ENCODE measurements at places on chromosomes 4 and X.

DNA sequence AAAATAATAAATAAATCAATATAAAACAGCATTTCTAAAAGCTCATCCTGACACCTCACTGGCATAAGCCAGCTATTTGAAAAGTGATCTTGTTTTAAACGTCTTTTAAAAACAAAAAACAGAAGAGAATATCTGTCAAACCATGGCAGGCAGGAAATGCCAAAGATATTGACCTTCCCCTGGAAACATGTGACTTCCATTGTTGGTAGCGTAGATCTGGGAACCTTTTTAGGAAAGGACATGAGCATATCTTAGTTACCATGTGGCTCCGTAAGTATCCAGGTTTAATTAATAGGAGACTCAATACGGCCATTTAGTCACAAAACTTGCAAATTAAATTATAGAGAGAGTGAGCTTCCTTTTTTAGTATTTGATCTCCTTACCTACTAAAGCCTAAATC is 83.0 kb upstream of the KLHL4 start:
- DNase-seq: no peak

GRCh38 chr4:118867311-118868067 is 21.2 kb upstream of the SYNPO2 start:
- peak; percentile 70 for DNase-seq

- no peak for DNase-seq
Measured at GRCh38 chr4:53647547-53647946, 56.3 kb upstream of the LNX1 start.

GRCh38 chr4:153724606-153725005 is 35.2 kb downstream of the RNF175 start:
- DNase-seq: no peak

DNA sequence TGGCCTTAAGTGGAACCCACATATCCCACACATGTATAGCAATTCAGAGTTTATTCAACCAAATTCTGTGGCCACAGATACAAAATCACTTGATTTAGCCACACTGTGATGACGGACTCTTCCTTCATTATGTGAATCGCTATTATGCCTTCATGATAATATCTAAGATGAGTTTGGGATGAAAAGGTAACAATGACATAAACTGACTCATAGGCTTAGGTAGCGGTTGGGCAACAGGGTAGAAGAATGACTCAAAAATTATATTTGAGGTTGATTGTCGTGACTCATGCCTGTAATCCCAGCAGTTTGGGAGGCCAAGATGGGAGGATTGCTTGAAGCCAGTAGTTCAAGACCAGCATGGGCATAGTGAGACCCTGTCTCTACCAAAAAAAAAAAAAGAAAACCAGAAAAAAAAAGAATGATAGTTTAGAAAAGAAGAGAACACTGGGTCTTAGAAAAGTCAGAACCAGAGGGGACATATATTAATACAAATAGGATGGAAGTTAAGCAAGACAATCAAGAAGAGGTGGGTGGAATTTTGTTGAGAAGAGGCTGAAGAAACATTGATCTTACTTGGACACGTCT is 70.4 kb upstream of the USP9X start:
- DNase-seq: peak; percentile 31

- no peak for DNase-seq
Measured at GRCh38 chrX:146054311-146054710, 236.7 kb downstream of the SLITRK2 start.

- no peak for DNase-seq
Measured at GRCh38 chrX:130419263-130419662, 17.5 kb downstream of the RBMX2 start.

GRCh38 chr4:123246085-123246484 is 150.5 kb upstream of the SPRY1 start:
- DNase-seq: no peak

DNA sequence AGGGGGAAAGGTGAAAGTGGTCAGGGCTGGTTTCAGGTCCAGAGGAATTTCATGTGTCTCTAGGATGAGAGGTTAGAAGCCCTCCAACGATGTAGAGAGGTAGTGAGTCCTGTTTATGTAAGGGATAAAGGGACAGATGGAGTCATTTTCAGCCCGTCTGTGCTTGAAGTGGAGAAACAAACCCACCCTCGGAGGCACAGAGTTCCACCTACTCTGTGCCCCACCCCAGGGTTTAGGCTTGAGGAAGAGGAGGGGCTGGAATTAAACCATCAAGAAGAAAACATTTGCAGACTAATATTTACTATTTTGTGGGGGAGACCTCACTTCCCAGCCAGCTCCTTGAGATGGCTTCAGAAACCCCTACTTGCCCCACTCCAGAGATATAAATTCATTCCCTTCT is 868 bp upstream of the GNL3L start:
- no peak for DNase-seq

DNA sequence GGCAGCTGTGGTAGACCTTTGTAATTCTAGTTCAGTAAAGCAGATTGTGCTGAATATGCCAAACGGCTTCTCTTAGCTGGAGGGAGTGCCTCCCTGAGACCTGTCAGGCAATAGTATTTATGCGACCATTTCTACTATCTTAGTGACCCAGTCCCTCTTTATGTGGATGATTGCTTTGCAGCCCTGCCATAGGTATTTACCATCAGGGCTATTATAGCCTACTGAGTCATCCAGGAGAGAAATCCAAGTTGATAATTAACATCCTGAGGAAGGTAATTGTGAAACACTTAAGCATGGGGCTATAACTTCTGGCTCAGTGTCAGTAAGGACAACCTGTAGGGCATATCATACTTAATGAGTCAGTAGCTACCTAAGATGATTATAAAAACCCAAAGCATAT is 103.9 kb upstream of the MAOA start:
- no peak for DNase-seq

DNA sequence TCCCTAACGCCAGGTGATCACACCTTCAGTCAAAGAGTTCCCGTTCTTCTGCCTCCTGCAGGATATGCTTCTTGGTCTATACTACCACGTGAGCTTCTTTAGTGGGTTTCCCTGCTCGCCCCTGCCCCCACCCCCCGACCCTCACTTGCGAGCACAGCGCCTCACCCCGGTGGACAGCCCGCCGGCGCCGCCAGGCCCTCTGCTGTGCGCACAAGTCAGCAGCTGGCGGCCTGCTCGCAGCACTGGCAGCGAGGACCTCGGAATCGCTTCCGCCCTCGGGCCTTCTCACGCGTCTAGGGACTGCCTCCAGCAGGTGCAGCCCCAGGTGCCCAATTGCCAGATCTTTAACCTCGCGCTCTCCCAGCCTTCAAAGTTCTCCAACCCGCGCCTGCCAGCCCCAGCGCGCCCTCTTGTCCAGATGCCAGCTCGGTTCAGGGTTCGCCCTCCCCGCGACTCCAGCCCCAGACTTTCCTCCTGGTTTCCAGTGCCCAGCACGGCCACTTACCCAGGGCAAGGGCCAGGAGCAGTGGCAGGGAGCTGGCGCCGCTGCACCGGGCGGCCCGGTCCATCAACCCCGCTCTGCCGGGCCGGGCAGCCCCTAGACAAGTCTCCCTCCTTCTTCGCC is 454 bp downstream of the BTC start:
- DNase-seq: peak; percentile 9

DNA sequence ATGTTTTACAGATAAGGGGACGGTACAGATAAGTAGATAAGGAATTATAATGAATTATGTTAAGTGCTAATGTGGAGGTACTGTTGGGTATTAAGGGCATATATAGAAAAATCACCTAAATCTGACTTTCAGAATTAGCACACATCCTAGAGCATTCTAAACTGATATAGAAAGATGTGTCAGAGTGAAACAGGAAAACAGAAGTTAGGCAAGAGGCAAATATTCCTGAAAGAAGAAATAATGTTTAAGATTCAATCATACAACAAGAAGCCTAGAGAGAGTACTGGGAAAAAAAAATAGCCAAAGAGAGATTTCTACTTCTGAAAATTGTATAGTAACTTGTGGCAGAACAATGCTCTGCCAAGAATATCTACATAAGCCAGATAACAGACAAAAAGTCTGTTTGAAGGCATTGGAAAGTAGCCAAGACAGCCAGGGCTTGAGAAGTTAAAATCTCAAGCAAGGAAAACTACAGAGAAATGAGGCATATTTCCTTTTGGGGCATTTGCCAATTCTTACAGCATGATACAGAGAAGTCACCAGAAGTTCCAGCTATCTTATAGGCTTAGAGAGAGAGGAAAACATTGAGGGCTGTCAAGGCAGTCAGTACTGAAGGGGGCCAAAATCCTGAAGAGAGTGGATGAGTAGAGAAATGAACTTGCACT is 646.0 kb downstream of the RPA4 start:
- DNase-seq: peak; percentile 31

GRCh38 chr4:179719766-179720450 is 2277.7 kb upstream of the AGA start:
- no peak for DNase-seq

DNA sequence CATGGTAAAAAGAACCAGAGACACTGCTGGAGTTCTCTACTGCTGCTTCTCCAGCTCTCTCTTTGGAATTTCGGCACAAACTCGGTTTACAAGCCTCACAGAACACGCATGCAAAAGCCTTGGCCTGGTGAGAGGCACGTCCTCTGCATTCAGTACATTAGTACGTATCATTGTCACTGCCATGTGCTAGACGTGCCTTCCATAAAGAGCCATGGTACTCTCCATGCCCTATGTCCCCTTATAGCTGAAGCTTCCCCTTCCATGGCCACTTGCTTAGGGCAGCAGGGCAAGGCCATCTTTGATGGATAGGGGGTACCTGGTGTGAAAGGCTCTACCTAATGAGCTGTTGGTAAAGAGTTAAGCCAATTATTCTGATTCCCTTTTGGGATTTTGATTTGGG is 35.0 kb downstream of the DIPK2B start:
- DNase-seq: no peak

GRCh38 chrX:12210196-12210815 is 72.0 kb downstream of the FRMPD4 start:
- DNase-seq: peak; percentile 74

- DNase-seq: no peak
Measured at GRCh38 chr4:189660722-189661360, 279.8 kb upstream of the FRG1 start.

- DNase-seq: no peak
Measured at GRCh38 chrX:154513716-154514115, 2.3 kb downstream of the FAM3A start.

All from fibroblast of skin of abdomen (primary cell).